ENCODE measurements at places on chromosomes 11 and 22.

GRCh38 chr22:37922191-37922590, 16.1 kb downstream of the MICALL1 start:
- no peak for DNase-seq

DNA sequence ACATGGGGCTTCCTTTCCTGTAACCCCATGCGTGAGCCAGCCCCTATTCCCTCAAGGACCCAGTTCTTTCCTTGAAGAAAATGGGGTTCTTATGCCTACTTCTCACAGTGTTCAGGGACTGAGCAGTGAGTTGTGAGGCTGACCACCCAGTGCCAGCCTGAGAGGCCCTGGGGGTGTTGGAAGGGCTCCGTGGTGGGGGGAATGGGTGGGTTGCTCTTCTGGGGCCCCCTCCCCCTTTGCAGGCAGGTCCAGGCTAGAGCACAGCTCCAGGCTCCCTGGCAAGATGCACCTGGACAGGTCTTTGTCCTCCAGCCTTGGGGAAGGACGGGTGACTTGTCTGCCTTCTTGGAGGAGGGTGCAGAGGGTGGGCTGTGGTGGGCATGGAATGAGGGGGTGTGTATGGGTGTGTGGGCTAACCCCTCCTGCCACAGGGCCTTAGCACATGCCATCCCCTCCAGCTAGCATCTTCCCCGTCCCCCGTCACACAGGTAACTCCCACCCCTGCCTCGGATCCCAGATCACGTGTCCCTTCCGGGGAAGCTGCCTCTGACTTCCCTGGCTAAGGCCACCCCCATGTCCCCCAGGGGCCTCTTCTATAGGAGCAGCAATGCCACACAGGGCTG, 64.6 kb downstream of the MYEOV start:
- DNase-seq, result no peak

- no peak for DNase-seq
These were observed 6.9 kb downstream of the OSBPL5 start for GRCh38 chr11:3158131-3158591.

- no peak for DNase-seq
These were observed 2.9 kb downstream of the PKNOX2 start for GRCh38 chr11:125167292-125167953.

DNA sequence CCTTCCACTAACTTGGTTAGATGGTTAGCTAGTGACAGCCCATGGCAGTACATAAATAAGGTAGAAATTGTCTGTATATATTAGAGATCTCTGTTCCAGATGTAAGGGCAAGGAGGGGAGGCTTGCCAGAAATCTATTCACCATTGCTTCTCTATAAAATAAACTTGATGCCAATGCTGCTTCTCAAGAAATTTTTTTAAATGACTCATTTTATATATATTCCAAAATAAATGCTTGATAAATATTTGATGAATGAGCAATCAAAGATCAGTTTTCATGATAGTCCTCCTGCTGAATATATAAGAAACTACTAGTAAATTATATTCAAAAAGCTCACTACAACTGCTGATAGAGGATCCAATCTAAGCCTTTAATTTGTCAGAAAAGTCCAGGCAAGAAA, 710.6 kb upstream of the CCDC179 start:
- DNase-seq, result no peak

DNA sequence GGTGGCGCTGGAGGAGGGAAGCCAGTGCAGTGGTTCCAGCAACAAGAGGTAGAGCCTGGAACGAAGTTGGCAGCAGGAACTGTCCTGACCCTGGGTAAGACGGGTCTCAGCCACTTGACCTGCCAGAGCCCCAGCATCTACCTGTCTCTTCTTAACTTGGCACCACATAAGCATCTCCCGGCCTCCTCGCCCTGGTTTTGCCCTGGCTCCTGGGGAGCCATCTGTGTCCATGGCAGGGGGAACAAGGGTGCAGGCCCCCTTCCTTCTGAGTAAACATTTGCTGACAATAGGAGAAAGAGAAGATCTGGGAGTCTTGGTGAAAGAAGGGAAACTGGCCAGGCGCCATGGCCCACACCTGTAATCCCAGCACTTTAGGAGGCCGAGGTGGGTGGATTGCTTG, 12.8 kb downstream of the P2RY2 start:
- no peak for DNase-seq

DNA sequence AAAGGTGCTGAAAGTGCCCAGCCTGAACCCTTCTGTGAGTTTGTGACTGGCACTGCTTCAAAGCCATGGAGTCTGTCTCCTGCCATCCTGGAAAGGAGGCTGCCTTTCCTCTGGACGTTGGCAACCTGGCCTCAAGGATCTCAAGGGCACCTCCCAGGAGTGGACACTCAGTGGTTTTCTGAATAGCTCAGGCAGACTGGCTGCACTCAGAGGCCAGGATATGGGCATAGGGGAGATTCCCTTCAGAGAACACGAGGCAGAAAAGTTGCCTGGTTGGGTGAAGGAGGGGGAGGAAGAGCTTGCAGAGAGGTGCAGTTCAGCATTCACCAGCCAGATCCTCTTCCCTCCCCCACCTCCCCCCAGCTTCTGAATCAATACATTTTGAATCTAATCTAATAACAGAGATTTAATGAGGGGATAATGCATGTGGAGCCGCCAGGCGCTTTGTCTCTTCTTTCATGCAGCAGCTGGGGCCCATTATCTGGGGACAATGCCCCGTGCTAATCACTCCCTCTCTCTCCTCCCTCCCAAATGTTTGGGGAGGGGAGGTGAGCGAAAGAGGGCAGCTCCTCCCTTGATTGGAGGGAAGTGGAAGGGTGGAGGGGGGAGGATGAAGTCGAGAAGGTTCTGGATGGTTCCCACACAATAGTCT, 17.7 kb downstream of the HTR3A start:
- no peak for DNase-seq

DNA sequence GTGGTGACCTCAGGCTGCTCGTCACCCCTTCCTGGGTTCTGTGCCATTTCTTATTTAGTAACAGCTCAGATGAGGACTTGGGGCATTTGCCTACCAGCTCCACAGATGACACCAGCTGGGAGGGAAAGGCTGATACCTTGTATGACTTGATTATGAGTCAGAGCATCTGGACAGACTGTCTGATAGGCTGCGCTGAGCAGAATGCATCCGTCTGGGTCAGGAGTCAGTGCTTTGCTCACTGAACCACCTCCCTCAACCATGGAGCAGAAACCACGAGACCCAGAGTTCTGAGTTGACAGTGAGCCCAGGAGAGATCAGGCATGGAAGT, 6.8 kb downstream of the ST14 start:
- DNase-seq, result no peak

DNA sequence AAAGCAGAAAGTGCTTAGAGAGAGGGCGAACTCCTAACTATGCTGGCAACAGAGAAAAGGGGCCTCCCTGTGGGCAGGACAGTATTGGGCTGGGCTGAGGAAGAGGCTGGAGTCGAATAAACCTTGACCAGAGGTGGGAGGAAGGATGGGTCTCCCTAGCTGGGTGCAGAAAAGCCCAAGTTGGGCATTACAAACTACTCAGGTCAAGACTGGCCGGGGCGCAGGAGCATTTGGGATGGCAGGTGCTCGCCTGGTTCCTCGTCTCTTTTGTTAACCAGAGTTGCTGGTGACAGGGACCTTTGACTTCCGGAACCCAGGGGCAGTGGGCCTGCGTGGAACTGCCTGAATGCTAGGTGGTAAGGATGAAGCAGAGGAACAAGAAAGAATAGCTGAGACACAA, 80.3 kb upstream of the SHISAL1 start:
- DNase-seq, result no peak

DNA sequence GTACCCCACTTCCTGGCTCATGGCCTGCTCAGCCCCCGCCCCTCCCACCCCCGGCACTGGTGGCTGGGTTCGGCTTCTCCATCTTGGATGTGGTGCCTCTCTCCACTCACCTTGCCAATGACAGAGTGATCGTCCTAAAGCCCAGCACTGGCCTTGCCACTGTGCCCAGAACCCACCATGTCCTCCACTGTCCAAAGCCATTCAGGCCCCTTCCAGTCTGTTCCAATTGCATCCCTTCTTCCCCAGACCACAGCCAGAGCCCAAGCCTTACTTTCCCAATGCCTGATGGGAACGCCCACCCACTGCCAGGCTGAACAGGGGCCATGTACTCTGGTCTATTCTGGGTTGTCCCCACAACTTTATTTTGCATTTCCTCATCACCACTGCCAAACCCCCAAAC, 625.8 kb upstream of the B3GAT1 start:
- no peak for DNase-seq

DNA sequence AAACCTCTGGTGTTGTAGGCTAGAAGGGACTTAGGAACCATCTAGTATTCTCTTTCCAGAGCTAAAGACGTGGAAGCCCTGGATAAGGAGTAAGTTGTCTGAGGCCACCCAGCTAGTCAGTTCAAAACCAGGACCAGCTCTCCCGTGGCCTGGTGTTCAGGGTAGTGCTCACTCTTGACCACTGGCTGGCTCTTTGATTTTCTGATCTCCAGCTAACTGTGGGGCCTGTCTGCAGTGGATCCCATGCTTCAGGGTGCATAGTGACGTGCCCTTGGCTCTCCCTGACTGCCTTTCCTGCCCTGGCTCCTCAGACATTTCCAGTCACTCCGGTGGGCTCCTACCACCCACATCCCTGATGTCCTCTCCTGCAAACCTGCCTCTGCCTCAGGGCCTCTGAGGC, 1.3 kb downstream of the CLMP start:
- DNase-seq, result no peak

GRCh38 chr11:7577291-7578190, 63.7 kb downstream of the PPFIBP2 start:
- no peak for DNase-seq

DNA sequence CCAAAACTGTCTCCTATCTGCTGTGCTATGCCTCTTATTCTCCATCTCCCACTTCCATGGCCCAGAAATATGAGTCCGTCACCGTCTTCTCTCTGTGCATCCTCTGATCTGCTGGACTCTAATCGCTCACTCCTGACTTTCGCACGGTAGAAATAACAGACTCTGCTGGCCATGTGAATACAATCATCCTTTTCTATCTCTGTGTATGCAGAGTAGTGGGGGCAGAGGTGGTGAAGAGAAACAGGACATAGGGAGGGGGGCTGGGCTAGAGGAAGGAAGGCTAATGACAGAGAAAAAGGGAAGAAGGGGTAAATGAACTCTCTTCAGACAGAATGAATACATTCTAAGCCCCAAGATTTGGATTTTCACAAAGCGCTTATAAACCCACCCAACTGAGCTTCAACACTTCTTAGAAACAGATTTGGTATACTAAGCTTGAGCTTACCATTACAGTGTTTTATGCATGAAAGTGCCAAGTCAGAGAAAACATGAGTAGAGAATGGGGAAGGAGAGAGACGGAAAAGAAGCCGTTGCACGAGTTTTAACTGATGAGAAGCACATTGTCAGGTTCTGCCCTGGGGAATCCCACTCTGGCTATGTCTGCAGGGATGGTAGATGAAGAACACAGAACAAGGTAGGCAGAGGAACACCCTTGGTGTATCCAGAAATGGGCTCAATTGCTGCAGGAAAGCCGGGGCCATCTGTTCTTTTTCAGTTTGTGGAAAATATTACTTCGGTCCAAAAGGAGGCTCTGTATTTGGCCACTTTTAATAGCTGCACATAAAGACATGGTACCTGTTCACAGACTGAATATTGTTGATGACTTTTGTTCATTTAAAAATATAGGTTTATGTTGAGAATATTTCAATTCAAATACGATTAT, 324.7 kb downstream of the ETS1 start:
- DNase-seq, result no peak

DNA sequence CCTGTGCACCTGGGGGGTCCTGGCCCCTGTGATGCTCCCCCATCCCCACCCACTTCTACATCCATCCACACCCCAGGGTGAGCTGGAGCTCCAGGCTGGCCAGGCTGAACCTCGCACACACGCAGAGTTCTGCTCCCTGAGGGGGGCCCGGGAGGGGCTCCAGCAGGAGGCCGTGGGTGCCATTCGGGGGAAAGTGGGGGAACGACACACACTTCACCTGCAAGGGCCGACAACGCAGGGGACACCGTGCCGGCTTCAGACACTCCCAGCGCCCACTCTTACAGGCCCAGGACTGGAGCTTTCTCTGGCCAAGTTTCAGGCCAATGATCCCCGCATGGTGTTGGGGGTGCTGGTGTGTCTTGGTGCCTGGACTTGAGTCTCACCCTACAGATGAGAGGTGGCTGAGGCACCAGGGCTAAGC, 20.0 kb upstream of the TALDO1 start:
- no peak for DNase-seq

DNA sequence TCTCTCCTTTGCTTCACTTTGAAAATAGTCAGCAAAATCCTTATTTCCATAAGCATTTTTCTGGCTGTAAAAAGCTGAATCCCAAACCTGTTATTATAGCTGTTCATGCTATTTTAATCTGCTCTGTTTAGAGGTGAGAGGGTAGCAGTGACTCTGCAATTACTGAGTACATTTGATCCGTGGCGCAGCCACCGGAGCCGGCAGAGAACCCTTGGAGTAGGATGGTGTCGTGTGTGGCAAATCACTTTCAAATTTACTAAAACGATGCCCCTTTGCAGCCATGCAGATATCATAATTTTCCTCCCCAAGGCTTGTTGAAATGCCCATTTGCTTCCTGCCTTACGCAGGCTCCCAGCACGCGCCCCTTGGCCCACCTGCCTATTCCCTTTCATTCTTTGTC, 69.6 kb downstream of the ZBTB16 start:
- DNase-seq, result no peak

DNA sequence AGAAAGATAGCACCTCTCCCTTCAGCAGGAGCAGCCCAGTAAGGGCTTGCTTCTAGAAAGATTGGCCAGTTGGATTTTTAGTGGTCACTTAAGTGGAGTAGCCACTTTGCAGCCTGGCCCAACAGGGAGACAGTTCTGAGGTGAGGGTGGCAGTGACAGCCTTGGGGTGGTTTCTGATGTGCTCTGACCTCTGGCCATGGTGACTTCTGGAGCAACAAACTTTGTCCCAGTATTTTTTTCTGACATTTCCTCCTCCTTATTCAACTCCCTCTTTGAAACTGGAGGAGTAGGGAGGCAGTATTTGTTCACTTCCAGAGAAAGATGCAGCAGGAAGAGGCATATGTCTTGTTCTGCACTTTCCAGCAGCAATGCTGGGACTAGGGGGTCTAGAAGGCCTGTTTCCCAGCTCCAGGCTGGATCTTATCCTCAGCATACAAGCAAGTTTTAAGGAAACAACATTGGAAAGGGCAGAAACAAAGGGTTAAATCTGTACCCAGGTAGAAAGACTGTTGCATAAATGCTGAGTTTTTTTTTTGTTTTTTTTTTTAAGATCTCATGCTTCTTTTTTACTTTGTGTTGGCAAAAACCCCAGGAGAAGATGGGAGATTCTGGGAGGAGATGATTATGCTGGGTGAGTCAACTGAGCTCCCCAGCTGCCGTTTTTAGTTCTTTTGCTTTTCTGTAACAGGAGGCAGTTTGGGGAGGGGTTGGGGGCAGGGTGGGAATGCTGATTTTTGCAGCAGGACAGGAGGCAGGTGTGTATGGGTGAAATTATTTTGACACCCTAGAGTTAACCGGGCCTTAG, 37.2 kb downstream of the RCOR2 start:
- no peak for DNase-seq

GRCh38 chr11:11265994-11266606, 87.0 kb downstream of the CSNK2A3 start:
- peak; percentile 38 for DNase-seq

All from stimulated activated CD4-positive, alpha-beta T cell treated with anti-CD3 and anti-CD28 coated beads, TNF-alpha, amount 100 ng/mL, for 1 hour (primary cell).